ENCODE measurements at places on chromosomes 7 and 10.

DNA sequence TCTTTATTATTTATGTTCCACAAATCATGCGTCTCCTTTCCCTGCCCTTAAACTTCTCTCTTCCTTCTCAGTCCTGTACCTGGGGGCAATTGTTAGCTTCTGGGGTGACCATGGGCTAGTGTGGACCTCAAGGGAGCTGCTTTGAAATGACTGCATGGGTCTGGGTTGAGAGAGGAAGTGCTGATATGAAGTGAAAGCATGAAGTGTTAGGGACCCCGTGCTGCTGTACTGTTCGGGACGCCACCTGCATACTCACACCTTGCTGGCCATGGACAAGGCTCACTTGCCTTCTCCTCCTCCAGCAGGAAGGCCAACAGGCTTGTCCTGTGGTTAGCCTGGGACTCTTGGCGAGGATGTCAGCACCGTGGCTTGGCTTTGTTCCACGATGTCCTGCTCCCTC lies 56.7 kb downstream of the MTPN start:
- no peak for DNase-seq

DNA sequence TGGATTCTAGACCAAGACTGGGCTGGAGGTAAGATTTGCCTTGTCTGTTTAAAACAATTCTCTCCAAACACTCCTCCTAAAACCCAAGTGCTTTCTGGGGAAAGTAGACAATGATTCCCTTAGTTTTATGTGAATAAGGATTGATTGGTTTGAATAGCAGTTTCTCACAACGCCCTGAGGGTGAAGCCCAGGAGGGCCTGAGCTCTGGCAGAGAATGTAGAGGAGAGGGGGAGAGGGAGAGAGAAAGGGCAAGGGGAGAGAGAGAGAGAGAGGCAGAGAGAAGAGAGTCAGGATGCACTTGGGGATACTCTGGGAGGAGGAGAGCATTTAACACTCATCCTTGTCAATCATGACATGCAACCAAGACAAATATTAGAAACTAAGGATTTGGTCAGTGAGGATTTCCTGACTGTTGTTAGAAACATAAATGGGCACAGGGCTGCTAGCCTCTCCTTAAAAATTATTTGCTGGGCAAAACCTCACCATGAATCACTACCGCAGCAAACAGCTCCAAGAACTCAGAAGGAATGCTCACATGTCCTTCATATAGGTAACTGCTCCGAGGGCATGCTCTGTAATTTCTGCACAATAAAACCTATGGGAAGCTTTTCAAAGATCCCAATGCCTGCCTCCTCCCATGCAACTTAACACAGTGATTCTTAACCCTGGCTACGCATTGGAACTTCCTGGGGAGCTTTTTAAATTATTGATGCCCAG lies 55.2 kb upstream of the RAPGEF5 start:
- DNase-seq, result no peak

GRCh38 chr7:149248777-149249176 lies 9.3 kb downstream of the ZNF212 start:
- DNase-seq, result no peak

- DNase-seq, result no peak
Measured at GRCh38 chr7:93442478-93443224, 131.9 kb downstream of the CALCR start.

DNA sequence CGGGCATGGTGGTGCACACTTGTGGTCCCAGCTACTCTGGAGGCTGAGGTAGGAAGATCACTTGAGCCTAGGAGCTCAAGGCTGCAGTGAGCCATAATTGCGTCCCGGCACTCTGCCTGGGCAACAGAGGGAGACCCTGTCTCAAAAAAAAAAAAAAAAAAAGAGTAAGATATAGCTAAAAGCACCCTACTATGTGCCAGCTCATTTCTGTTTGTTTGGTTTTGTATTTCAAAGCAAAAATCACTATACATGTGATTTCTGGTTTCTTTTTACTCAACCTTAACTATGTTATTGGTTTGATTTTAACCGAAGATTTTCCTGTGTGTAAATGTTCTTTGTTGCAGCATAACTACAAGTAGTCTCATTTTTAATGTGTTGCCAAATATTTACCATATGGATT lies 66.5 kb upstream of the RSBN1L start:
- DNase-seq, result no peak

DNA sequence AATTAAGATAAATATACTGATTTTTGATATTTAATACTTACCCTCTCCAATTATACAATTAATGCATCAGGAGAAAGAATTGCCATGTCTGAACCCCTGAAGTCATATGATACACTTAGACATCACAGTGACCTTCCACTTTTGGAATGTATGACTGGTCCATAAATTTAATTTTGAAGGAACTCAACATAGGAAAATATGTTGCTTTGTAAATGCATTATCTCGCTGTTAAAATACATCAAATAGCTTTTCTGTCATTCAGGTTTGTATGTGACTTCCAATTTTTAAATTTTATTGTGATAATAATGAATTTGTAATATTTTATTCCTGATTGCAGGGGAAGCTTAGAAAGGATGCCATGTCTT lies 631.9 kb upstream of the ANKRD30A start:
- DNase-seq, result no peak

DNA sequence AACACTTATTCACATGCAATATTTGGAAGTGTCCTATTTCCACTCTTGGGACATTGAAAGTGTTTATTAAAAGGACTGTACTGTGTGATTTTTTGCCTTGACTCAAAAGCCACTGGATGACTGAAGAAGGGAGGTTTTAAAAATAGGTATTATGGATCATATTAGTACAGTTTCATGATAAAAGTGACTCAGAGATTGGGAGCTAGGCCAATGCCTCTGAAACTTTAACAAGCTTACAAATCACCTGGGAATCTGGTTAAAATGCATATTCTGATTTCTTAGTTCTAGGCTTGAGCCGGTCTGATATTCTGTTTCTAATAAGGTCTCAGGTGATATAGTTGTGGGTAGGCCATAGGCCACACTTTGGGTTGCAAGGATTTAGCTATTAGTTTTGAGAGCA lies 191.2 kb downstream of the PLXDC2 start:
- DNase-seq, result no peak

DNA sequence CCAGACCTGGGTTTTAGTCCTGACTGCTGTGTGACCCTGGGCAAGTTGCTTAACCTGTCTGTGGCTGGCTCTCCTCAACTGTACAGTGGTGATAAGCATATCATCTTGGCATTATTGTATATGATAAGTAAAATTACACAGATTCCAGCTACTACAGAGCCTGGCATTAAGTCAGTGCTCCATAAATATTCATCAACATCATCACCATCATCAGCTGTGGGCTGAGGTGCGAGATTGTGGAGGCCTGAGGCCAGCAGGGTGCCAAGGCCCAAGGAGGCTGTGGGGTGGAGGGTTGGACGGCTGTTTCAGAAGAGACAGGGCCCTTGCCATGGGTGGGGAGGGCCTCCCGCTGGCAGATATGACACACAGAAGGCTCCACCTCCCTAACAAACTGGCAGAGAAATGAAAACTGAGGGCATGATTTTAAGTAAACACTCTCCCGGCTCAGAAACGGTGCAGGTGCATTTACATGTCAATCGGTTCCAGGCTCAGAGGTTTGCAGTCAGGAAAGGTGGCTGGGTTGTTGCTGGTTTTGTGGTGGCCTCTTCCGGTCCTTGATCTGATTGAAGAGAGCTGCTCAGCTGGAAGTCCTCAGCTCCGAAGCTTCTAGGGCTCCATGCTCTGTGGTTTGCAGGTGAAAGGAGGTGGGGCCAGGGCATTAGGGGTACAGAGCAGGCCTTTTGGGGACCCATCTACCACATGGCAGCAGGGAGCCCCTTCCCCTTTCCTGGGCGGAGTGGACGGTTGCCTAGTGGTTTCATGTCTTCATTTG lies 10.2 kb downstream of the CRYGN start:
- DNase-seq, result no peak

GRCh38 chr10:113922787-113923570 lies 68.5 kb downstream of the NHLRC2 start:
- DNase-seq, result no peak

DNA sequence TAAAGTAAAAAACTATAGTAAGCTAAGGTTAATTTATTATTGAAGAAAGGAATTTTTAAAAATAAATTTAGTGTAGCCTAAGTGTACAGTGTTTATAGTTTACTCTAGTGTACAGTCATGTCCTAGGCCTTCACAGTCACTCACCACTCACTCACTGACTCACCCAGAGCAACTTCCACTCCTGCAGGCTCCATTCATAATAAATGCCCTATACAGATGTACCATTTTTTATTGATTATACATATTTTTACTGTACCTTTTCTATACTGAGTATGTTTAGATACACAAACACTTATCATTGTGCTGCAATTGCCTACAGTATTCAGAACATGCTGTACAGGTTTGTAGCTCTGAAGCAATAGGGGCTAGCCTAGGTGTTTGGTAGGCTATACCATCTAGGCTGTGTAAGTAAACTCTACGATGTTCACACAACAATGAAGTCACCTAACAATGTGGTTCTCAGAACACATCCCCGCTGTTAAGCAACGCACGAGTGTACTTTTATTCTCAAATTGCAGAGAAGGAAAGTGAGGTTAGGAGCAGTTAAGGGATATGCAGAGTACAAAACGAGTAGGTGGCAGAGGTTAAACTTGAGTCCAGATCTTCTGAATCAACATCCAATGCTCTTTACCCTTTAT lies 38.9 kb upstream of the PLCE1 start:
- DNase-seq, result no peak

- DNase-seq, result no peak
Measured at GRCh38 chr10:131242007-131242406, 69.5 kb downstream of the TCERG1L start.

DNA sequence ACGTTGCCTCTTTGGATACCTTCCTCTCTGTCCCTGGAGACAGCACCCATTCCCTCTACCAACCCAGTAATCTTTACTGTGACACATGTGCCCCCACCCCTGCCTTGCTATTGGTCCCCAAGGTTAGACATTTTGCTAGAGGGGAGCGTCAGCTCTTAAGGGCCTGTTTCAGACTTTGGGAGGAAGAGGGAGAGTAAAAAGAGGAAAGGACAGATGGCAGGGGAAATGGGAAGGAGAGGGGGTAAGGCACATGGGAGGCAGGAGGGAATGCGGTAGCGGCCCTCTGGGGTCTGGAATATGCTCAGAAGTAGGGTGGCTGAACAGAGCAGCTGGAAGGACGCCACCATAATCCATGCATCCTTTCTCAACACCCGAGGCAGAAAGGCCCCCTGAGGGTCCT lies 12.2 kb downstream of the BLNK start:
- no peak for DNase-seq

GRCh38 chr7:38545977-38546376 lies 85.2 kb downstream of the AMPH start:
- no peak for DNase-seq

DNA sequence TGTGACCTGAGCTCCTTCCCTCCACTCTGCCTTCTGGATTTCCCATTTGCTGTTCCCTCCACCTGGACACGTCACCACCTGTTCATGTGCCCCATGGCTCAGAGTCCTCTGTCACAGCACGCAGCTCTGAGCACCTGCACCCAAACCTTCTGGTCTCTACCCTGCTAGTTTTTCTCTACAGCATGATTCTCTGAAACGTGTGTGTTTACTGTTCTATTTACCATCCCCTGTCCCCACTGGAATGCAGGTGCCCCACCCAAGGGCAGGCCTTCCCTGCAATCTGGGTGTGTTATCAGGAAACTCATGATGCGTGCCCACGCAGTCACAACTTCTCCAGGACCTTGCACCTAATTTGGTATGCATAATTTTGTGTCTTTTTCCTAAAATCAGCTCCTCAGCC lies 284.4 kb upstream of the IGFBP3 start:
- DNase-seq, result no peak

Data from stimulated activated CD4-positive, alpha-beta T cell treated with anti-CD3 and anti-CD28 coated beads, TNF-alpha, amount 100 ng/mL, for 24 hours (primary cell).